ENCODE measurements at places on chromosomes 6 and 20. TPM values are rescaled to one million over a fixed set of nuclear protein-coding genes. Genes with fewer than 3 reads are reported as not detected.

The SNPH gene
- total RNA-seq: 12.0 TPM

The DOK5 gene
- 55.3 TPM for total RNA-seq

The TFAP2A gene
- total RNA-seq: 1.3 TPM

The RBPJL gene
- not detected for total RNA-seq

The NEURL2 gene
- 3.8 TPM for total RNA-seq

The CD83 gene
- total RNA-seq: 1.6 TPM

The ENPP4 gene
- total RNA-seq: 17.1 TPM

The SLCO4A1 gene
- 0.30 TPM for total RNA-seq

The CLPSL1 gene
- total RNA-seq: not detected

The LGSN gene
- total RNA-seq: 0.07 TPM

The MUCL3 gene
- total RNA-seq: not detected

The FNDC1 gene
- total RNA-seq: 0.46 TPM

The ELOVL4 gene
- total RNA-seq: 5.4 TPM

The WFDC12 gene
- total RNA-seq: not detected

The SAMD5 gene
- 0.85 TPM for total RNA-seq

Measured in smooth muscle cell of the pulmonary artery (primary cell).